HCEC 1CT (cell line): ENCODE measurements at places on chromosomes 7 and 10.
A peak's percentile ranks its signal among the peaks of the same experiment; 100 is the strongest.

DNA sequence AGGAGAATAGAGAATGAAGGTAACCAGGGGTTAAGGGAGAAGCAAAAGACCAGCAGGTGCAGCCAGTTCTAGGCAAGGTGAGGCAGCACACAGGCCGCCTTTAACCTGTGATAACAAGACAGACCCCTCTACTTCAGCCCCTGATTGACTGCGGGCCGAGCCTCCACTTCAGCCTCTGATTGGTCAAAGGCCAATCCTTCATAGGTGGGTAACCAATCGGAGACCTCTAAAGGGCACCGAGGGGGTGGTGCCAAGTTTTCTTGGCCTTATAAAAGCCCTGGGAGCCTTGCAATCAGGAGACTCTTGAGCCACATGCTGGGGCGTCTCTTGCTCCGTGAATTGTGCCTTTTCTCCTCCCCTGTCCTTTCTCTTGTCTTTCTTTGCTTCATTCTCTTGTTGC, 98.8 kb downstream of the ELFN1 start:
- DNase-seq, result no peak

DNA sequence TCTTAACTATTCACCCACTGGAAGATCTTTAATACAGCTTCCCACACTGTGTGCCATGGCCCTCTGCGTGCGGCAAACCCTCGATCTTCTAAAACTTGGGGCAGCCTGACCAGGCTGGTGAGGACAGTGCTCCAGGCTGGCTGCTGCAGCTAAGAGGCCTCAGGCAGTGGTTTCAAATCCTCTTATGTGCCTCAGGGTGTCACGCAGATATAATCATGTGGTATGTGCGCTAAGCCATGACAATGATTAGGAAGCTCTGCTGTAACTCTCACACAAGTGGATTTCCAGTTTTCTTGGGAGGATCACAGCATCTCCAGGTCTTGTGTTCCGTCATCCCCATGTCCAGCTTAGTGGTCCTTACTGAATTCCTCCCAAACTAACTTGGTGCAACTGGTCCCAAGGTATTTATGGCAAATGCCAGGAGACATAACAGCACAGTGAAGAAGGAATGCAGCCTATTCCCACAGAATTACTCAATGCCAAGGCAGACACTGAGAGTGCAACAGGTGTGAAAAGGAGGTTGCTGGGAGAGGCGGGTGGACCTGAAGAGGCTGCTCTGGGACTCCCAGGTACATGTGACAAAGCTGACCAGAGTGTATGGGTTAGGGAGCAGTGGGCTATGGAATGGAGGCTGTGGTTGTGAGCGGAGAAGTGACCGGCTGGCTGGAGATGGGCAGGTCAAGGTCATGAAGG, 2.3 kb downstream of the HPS1 start:
- no peak for DNase-seq

GRCh38 chr7:132333301-132333700, 243.0 kb downstream of the PLXNA4 start:
- DNase-seq, result no peak

DNA sequence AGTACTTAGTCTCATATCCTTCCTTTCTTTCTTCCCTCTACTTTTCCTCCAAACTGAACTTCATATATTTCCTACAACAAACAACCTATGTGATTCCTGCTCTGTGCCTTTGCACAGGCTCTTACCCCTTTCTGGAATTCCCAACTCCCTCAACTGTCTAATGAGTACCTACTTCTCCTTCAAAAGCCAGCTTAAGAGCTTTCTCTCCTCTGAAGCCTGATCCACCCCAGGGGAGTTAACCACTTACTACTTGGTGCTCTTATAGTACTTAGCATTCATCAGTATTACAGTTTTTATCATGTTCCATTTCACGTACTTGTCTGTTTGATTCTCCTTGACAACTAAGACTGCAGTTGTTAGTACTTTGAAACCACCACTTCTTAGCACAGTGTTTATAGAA, 246.1 kb downstream of the LRRTM3 start:
- no peak for DNase-seq

GRCh38 chr7:1700536-1701333, 30.7 kb downstream of the ELFN1 start:
- no peak for DNase-seq

GRCh38 chr7:93817526-93817925, 73.0 kb downstream of the TFPI2 start:
- no peak for DNase-seq

DNA sequence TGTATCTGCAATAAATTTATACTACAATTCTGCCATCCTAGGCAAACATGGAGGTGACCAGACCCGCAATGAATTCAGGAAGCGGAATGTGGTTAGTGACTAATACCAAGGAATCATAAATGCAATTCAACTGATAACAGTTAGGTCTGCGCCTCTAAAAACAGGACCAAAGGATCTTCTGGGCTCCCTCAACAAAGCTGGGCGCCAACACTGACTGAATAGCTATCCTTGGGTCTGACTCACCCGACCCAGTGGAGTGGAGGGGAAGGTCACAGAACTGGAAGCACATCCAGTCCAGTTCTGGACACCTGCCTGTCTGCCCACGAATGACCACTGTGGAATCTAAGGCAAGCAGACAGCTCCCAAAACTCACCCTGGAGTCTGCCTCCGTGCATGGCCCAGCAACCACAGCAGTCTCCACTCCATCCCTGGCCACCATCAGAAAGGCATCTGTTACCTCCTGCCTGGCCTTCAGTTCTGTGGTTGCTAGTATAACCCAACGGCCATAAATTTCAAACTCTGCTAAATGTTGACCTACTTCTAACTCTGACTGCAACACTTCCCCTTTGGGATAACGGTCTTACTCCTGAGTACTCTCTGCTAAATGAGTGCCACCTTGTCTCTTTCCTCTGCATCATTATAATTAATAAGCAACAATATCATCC, 43.0 kb upstream of the DLX6 start:
- no peak for DNase-seq

GRCh38 chr7:28026237-28026636, 154.4 kb downstream of the JAZF1 start:
- no peak for DNase-seq

DNA sequence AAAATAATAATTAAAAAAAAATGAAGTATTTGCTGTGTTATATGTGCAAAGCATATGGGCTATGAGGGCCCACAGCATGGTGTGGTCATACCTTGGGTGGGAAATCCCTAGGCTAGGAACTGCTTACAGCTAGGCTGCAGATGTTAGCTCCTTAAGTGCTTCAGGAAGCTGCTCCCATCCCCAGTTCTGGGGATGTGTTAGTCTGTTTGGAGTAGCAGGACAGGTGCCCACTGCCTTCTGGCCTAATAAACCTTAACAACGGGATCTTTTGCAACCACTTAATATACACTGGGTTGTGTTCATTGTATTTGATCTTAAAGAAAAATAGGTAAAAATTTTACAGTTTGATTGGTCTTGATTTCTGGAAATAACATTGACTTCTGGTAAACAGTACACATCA, 46.3 kb downstream of the HK1 start:
- no peak for DNase-seq

GRCh38 chr7:157903710-157904109, 566.9 kb downstream of the DNAJB6 start:
- DNase-seq, result no peak

DNA sequence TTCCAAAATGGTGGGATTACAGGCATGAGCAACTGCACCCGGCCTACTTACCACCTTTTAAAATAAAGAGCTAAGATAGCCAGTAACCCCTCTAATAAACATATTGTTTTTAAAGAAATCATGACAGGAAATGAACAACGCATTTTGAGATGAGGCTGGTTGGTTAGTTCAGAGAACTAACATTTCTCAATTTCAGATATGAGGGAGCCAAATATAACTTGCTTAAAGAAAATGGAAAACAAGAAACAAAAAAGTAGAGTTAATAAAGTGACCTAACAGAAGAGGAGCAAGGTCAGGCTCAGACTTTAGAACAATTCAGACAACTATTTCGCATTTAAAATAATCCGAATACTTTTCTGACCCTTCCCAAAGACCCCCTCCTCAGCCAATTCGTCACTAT, 254.9 kb upstream of the PHF14 start:
- no peak for DNase-seq

GRCh38 chr10:77622889-77623291, 14.7 kb downstream of the KCNMA1 start:
- DNase-seq, result no peak

- peak; percentile 47 for DNase-seq
Observed at GRCh38 chr7:83410989-83411591, 237.8 kb downstream of the SEMA3E start.

DNA sequence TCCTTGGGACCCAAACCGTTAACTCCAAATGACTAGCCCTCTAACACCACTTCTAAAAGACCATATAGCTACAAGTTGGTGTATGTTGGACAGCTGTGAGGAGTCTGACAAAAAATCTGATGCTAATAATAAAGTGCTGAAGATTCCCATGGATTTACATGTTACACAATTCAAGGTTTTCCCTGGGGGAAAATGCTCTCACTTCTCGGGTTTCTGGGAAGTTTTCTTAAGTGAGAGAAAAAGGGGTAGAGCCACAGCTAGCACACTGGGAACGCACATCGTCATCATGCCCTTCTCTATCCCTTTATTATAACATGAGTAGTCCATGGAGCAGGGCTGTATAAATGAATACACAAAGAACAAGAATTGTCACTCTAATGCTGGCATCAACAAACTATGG, 162.1 kb downstream of the CHCHD3 start:
- no peak for DNase-seq

DNA sequence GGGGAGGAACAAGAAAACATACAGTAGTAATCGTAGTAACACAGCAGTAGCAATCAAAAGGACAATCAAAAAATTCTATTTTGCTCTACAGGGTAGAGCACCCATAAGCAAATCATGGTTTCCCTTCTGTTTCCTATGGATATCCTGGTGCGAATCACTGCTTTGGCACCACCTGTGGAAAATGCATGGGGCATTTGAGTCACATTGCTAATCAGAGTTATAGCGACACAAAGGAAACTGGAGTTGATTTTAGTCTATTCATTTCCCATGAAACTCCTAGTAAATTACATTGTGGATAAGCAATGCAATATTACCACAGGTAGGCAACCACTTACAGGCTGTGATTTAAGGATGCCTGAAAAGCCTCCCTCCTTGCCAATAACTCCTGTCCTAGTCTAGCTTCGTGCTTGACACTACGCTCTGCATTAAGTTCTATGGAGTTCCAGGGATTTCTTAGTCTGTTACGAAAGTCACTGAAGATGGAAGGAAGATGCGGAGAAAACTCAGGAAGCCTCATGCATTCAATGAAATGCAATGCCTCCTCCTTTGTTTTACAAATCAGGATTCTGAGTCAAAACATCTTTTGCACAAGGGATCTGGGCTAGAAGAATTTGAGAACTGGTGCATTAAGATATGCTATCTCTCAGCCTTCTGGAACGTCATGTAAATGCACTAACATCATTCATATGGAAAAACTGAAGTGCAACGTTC, 188.4 kb downstream of the DGKI start:
- DNase-seq, result no peak

- no peak for DNase-seq
Observed at GRCh38 chr10:92119340-92119739, 171.5 kb downstream of the CPEB3 start.

GRCh38 chr10:78853864-78854263, 214.9 kb upstream of the ZMIZ1 start:
- DNase-seq, result no peak

GRCh38 chr10:24887855-24888231, 64.6 kb downstream of the PRTFDC1 start:
- DNase-seq, result no peak

DNA sequence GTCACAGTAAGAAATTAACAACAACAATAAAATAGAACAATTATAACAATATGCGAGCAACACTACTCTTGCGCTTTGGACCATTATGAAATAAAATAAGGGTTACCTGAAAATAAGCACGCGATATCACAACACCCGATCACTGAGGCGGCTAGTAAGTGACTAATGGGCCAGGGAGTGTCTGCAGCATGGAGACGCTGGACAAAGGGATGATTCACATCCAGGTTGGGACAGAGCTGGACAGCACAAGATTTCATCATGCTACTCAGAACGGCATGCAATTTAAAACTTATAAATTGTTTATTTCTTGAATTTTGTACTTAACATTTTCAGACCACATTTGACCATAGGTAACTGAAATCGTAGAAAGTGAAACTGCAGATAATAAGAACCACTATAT, 15.6 kb downstream of the HIBADH start:
- peak; percentile 76 for DNase-seq

GRCh38 chr10:89371079-89371478, 6.8 kb upstream of the IFIT1B start:
- no peak for DNase-seq

- DNase-seq, result no peak
Observed at GRCh38 chr10:21888959-21889358, 114.6 kb downstream of the DNAJC1 start.

DNA sequence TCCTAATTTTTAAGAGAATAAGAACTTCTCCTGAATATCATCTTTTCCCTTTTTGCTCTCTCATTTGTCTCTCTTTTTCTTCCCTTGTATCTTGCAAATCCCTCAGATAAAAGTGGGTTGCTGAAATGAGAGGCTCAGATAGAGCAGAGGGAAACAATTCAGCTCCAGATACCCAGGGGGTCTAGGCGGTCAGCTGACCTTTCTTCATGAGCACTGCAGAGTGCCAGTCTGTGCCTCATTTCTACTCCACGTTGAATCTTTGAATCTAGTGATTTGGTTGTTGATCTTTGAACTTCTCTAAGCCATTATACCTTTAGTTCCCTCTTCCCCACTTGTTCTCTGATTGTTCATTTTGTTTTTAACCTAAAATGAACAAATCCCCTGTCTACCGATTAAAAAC, 572.6 kb downstream of the PTPRN2 start:
- DNase-seq, result no peak

GRCh38 chr10:124827474-124827873, 25.9 kb downstream of the ABRAXAS2 start:
- DNase-seq, result peak; percentile 13

DNA sequence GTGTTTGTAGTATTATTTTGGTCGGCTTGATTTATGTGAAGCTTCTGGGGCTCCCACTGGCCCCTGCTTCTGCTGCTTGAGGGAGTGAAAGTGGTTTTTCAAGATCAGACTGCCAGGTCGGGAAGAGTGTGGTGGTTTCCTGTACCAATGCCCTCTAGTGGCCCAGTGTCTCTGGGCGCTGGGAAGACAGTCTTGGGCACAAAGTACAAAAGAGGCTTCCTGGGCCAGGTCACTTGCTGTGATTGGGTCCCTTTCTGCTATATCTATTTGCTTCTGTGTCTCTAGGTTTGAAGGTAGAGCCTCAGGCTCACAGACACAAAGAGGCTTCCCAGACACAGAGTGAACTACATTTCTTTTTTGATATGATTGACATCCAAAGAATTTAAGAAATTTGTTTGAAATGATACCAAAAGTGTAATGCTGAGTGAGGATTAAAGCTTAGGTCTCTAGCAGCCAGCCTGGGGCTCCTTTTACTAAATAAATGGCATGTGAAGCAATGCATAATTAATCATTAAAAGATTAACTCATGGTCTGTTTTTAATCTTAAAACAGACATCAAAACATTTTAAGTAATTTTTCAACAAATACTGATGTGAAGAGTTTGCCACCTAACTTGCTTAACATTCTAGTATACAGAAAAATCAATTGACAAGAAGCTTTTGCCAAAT, 36.3 kb downstream of the ABCB1 start:
- no peak for DNase-seq
